ENCODE measurements at places on chromosomes 5 and 9.

- no peak for DNase-seq
These were observed 110.4 kb downstream of the NTRK2 start for GRCh38 chr9:84779883-84780282.

GRCh38 chr5:115460472-115460871 is 84.1 kb downstream of the FEM1C start:
- peak; percentile 72 for DNase-seq

GRCh38 chr9:135523521-135524129 is 2.4 kb downstream of the LCN1 start:
- DNase-seq = no peak

- DNase-seq = no peak
These were observed 364.1 kb downstream of the CTNND2 start for GRCh38 chr5:11540112-11540511.

- DNase-seq = peak; percentile 70
These were observed 195.4 kb downstream of the MPDZ start for GRCh38 chr9:13083963-13084528.

DNA sequence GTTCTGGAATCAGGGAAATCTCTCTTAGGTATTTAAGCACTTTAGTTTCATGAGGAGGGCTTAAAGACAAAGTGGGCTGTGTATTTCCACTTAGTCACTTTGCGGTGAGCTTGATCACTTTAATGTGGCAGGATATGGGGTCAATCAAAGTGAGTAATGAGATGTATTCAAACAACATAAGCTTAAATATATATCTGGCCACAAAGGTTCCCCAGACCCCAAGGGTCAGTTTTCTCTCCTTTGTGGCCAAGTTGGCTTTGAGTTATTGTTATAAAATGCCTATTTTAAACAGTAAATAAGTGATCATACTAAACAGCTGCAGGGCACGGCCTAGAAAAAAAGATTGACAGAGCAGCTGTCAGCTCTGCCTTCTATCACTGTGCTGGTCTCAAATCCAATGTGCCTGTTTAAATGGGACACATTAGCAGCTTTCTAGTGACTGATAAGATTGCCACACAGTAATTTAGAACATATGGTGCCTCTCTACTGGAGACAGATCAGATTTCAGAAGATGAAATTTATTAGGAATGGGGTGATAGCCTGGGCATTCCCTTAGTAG is 363.9 kb downstream of the AGTPBP1 start:
- DNase-seq = peak; percentile 56

DNA sequence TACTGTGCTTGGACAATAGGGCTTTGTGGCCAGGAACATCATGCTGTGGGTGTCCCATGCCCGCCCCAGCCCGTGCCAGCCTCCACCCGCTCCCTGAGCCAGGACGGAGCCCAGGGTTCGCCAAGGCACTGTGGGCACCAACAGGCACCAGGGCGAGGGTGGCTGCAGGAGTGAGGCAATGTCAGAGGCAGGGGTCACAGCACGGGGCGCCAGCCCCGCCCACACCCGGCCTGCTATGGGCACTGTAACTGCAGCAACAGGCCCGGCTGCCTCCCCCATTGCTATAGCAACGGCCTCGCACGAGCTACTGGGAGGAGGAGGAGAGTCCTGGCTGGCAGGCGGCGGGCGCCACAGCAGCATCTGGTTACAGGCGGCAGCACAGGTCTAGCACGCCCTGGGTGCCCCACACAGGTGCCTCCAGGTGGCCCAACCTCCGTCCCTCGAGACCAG is 2.5 kb downstream of the ABCA2 start:
- no peak for DNase-seq

GRCh38 chr9:114811301-114811700 is 5.5 kb upstream of the TNFSF15 start:
- no peak for DNase-seq

DNA sequence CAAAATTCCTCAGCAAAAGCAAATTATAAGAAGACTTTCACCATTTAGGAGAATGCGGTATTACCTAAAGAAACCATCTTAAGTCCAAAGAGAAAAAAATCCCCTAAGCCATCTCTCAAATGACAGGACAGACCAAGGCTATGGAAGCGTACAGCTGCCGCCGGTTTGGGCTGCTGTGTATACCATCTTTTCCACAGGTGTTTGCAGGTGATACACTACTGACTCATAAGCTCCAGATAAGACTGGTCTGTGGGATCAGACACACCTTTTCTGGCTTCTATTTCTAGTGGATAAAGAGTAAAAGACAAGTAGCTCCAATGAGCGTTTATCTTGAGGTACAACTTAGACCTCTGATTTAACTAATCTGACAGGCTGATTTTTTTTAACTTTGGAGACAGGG is 7.7 kb downstream of the CDKN2AIPNL start:
- DNase-seq = no peak

DNA sequence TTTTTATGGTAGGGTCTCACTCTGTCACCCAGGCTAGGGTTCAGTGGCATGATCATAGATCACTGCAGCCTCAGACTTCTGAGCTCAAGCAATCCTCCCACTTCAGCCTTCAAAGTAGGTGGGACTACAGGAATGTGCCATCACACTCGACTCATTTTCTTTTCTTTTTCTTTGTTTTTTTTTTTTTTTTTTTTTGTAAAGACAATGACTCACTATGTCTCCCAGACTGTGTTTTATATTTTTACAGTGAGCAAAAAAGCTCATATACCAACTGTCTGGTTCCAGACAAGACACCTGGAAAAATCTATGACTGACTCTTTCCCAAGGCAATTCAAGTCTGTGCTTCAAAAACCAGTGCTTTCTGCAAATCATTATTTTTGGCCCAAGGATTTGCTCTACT is 10.8 kb upstream of the FOXD1 start:
- peak; percentile 77 for DNase-seq

Measured in astrocyte of the spinal cord (primary cell).